ENCODE measurements at places on chromosomes 2 and 18.

DNA sequence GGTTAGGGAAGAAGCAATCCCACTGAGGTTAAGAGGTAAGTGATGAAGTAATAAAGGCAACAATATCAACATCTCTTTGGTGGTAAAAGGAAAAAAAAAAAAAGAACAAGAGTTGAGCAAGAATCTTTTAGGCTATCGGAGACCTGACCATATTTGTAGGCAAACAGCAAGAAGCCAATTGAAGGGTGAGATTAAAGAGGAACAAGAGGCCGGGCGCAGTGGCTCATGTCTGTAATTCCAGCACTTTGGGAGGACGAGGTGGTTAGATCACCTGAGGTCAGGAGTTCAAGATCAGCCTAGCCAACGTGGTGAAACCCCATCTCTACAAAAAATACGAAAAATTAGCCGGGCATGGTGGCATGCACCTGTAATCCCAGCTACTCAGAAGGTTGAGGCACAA is 11.3 kb downstream of the VPS54 start:
- DNase-seq: no peak

GRCh38 chr2:29061616-29062015 is 12.7 kb downstream of the PCARE start:
- DNase-seq: no peak

- DNase-seq: no peak
Observed at GRCh38 chr2:159046966-159047365, 78.5 kb downstream of the TANC1 start.

DNA sequence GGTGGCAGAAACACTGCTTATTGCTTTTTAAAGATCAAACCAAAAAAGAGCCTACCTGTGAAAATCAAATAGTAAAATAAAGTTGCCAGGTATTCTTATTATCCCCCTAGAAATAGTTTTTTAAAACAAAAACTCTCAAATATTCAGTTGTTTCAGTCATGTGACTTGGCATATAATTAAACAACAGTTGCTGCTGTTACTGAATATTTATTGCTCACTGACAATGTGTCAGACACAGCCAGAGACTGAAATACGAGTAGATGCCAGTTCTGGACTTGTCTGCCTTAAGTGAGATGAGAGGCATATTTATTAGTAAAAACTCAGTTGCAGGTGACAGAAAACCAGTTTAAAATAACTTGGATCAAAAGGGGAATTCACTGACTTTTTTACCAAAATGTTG is 106.0 kb upstream of the RAB12 start:
- DNase-seq: no peak

GRCh38 chr2:130872741-130873125 is 36.0 kb downstream of the ARHGEF4 start:
- DNase-seq: no peak
